GF-D8 (cell line): ENCODE measurements at places on chromosomes 5 and 9.

DNA sequence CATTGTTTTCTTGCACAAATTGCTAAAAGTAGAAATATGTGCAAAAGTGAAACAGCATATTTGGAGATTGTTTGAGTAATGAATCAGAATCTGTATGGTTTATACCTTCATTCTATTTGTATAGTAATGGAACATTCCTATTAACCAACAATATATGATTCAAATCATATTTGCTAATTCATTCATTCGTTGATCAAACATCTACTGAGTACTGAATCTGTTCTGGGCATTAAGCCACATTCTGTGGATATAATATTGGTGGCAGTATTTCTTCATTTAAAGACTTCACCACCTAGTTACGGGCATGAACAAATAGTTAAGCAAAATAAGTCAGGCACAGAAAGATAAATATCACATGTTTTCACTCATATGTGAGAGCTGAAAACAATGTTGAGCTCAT lies 385.7 kb downstream of the MTRR start:
- no peak for DNase-seq

DNA sequence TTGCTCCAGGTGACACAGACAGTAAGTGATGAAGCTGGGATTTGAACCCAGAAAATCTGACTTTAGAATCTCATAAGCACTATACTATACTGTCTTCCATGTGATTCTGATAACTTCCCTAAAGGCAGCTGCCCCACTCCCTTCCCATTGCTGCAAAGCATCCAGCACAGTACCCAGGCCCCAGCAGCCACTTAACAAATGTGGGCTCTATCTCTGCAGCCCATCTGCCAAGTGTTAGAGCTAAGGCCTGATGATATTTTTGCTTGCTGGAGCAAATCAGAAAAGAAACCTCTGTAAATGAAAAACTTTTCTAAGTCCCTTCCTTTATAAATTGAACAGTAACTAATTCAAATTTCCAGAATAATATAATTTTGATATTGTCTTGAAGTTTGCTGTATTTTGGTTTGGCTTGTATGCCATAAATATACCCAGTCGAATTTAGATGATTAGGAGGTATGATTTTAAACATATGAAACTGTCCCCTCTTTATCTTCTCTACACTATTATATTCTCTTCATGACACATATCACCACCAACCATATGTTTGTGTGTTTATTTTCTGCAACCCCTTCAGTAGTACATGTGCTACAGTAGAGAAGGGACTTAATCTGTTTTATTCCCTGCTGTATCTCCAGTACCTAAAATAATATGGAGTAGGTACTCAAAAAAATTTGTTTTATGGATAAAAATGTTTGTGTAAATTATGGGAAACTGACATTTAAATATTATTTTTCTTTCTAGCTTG lies 63.8 kb downstream of the SMIM15 start:
- no peak for DNase-seq

DNA sequence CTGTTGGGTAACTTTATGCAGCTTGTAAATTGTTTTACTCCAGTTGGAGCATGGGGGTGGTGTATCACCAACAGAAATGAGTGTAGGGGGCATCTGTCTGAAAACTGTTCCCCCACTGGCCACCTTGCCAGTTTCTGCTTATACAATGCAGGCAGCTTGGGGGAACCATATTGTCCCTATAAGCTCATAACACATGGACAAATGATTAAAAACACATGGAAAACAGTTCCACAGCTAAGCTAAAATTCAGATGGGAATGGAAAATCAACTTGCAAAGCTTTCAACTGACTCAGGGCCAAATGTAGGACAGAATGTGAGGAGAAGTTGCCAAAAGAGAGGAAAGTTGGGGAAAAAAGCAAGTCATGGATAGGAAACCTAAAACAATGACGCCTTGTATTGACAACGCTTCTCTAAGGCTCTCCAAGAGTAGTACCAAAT lies 7.9 kb upstream of the CER1 start:
- no peak for DNase-seq

DNA sequence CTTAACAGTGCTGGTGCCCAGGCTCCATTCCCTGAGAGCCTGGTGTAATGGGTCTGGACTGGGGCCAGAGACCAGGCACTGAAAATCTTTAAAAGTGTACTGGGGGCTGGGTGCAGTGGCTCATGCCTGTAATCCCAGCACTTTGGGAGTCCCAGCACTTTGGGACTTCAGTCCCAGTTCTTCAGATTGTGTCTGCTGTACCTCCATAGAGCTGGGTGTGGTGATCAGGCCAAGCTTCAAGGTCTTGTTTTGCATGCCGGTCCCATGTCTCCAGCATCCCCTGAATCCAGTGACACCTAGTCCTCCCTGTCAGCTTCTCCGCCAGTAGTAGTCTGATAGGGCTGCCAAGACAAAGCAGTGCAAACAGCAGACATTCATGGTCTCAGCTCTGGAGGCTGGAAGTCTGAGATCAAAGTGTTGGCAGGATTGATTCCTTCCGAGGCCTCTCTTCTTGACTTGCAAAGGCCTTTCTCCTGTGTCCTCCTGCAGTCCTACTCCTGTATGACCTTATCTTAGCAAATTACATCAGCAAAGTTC lies 108.2 kb downstream of the SYK start:
- no peak for DNase-seq

GRCh38 chr5:83516377-83516776 lies 44.8 kb downstream of the VCAN start:
- no peak for DNase-seq

GRCh38 chr5:104385906-104386305 lies 823.3 kb upstream of the NUDT12 start:
- DNase-seq = no peak

DNA sequence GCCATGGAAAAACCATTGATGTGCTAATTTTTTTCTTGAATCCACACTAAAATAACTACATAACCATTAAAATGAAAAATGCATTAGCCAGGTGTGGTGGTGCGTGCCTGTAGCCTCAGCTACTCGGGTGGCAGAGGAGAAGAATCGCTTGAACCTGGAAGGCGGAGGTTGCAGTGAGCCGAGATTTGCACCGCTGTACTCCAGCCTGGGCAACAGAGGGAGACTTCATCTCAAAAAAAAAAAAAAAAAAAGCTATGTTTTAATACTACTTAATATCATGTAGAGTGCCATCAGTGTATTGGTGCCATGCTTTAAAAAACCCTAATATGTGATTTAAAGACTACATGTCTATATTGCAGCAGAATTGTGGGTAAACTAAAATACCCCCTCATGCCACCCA lies 58.9 kb downstream of the NDFIP1 start:
- no peak for DNase-seq

GRCh38 chr5:55469839-55470238 lies 64.9 kb downstream of the PLPP1 start:
- DNase-seq = no peak

GRCh38 chr9:613771-614347 lies 227.6 kb upstream of the DMRT1 start:
- peak; percentile 95 for DNase-seq

DNA sequence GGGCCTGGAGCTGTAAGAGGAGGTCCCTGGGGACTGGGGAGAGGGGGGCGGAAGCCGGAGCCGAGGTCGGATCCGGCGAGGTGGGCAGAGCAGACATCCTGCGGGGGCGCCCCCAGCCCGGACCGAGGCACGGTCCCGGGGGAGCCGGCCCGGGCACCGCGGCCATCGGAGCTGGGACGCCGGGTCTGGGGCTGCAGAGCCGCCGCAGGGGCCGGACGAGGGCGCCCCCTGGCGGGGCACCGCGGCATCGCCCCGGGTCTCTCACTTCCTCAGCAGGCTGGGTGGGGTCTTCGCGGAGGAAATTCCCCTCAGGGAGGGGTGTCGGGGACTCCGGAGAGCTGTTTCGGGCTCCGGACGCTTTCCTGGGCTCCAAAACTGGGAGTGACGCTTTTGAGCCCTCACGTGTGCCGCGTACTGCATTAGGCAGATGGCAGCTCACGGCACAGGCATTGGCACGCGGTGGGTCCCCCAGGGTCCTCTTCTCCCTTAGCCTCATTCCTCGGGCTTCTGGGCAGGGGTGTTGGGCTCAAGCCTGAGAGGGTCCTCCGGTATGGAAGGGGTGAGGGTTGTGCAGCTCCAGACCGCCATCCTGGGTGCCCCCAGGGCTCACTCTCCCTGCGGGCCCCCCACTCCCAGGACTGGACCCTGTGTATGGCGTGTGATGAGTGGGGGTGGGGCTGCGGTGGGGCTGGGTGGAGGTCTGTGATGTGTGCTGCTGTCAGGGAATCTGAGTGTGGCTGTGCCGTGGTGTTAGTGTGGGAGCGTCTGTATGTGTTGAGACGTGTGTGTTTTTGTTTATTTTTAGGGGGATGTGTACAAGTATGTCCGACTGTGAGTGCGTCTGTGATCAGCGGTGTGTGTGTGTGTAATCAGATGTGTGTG lies 29.6 kb downstream of the LHX2 start:
- no peak for DNase-seq

DNA sequence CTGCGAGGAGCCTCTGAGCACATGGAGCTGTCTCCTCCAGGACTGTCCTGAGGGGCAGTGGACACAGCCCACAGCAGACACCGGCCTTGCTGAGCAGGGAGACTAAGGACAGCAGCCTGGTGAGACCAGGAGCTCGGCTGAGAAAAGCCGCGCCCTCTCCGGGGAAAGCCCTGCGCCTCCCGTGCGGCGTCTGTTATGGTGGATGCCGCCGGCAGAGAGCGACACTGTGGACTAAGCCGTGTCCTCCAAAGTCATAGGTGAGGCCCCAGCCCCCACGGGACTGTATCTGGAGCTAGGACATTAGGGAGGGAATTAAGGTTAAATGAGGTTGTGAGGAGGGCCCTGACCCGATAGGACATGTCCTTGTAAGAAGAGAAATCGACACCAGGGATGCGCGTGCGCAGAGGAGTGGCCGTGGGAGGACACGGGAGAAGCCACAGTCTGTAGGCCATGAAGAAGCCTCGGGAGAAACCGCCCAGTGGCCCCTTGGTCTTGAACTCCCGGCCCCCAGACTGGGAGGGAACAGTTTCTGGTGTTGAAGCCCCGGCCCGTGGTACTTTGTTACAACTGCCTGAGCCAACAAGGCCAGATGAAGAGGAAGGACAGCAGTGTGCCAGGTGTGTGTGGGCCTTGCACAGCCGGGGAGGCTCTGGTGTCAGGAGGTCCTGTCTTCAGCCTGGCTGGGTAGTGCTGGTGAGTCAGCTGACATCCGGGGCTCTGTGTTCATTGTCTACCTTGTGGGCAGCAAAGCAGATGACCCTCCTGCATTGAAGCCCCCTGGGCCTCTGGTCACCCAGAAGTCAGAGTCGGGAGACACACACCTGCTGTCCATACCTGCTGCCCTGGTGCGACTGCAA lies 22.1 kb downstream of the MRPL36 start:
- DNase-seq = no peak

- DNase-seq = no peak
Measured at GRCh38 chr9:98607787-98608186, 100.9 kb downstream of the GABBR2 start.

GRCh38 chr5:79512471-79513307 lies 1.2 kb downstream of the HOMER1 start:
- DNase-seq = no peak

DNA sequence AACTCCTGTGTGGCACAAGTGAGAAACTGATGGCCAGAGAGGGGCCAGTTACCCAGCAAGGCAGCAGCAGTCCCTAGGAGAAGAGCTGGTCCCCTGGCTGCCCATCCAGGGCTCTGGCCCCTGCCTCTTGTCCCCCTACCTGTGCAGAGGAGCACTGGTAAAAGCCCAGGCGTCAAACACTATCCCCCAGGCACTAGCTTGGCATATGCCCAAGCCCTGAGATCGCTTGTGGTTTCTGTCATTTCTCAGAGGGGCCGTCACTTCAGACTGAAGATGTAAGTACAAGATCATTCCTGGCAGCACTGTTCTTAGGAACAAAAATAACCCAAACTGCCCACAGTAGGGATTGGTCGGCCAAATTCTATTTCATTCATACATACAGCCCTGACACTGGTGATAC lies 53.9 kb downstream of the COL15A1 start:
- DNase-seq = no peak

GRCh38 chr5:138960145-138960692 lies 85.1 kb upstream of the LRRTM2 start:
- DNase-seq = no peak
